ENCODE measurements at places on chromosomes 16 and 17.

DNA sequence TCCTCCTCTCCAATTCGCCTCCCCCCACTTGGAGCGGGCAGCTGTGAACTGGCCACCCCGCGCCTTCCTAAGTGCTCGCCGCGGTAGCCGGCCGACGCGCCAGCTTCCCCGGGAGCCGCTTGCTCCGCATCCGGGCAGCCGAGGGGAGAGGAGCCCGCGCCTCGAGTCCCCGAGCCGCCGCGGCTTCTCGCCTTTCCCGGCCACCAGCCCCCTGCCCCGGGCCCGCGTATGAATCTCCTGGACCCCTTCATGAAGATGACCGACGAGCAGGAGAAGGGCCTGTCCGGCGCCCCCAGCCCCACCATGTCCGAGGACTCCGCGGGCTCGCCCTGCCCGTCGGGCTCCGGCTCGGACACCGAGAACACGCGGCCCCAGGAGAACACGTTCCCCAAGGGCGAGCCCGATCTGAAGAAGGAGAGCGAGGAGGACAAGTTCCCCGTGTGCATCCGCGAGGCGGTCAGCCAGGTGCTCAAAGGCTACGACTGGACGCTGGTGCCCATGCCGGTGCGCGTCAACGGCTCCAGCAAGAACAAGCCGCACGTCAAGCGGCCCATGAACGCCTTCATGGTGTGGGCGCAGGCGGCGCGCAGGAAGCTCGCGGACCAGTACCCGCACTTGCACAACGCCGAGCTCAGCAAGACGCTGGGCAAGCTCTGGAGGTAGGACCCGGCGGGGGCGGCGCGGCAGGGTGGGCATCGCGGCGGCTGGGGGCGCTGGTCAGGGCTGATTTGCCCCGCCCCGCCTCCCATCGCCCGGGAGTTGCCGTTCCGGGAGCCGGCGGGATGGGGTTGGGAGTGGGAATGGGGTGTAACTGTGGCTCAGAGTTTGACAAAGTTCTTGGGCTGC, 567 bp downstream of the SOX9 start:
- DNase-seq: no peak

DNA sequence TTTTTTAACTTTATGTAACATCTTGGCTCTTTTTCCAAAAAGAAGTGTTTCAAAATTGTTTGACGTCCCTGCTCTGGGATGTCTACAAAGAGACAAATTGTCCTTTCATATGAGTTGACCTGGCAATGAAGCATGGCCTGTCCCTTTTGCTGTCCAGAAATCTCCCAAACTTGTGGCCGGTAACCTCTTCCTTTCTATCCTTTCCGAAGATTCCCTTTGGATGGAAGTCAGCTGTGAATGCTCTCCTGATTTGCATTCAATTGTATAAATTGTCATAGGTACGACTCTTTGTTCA, 40.9 kb upstream of the FAM20A start:
- no peak for DNase-seq

DNA sequence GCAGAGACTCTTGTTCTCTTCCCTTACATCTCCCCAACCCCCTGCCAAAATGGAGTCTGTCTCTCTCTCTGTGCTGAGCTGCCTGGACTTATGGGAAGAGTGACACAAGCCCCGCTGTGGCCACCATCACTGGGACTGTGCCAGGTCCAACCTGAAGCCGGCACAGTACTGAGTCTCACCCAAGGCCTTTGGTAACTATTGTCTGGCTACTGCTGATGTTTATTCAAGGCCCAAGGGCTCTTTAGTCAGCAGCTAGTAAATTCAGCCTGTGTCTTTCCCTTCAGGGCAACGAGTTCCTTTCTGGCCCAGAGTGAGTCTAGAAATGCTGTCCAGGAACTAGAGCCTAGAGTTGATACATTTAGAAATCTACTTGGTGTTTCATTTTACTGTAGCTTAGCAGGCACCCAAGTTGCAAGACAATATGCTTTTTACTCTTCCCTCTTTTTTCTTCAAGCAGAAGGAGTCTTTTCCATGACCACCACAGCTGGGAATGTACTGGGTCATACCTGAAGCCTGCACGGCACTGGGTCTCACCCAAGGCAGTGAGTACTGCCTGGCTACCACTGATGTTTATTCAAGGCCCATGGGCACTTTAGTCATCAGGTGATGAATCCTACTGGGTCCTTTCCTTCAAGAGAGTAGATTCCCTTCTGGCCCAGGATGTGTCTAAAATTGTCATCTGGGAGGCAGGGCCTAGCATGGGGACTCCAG, 17.7 kb downstream of the EFCAB5 start:
- no peak for DNase-seq

DNA sequence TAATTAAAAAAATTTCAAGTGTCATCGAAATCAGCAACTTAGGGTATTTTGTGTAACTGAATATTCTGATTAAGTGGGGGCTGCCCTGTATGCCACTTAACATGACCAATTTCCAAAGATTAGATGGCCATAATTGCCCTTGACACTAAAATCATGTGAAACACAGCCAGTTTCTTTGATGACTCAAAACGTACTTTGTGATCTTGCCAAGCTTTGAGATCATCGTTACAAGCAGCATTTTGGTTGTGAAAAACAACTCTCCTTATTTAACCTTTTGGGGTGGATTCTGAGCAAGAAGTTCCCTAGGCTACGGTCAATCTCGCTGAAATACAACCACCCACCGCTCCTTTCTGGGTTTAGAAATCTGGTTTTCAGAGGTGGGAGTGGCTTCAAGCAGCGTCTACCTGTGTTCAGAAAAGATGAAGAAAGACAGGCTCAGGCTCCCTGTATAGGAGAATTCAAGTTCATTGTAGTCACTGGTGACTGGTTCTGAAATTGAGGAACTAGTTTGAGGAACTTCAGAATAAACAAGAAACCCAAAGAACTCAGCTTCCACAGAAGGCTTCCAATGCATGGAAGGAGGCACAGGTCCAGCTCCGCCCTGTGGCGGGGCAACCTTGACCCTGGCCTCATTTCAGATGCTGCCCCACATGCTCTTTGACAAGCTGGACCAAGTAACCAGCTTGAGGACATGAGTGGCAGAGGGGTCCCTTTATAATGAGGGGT, 9.4 kb downstream of the MAP3K14 start:
- DNase-seq: peak; percentile 66

- DNase-seq: no peak
These were observed 19.0 kb downstream of the C16orf96 start for GRCh38 chr16:4574919-4575705.

DNA sequence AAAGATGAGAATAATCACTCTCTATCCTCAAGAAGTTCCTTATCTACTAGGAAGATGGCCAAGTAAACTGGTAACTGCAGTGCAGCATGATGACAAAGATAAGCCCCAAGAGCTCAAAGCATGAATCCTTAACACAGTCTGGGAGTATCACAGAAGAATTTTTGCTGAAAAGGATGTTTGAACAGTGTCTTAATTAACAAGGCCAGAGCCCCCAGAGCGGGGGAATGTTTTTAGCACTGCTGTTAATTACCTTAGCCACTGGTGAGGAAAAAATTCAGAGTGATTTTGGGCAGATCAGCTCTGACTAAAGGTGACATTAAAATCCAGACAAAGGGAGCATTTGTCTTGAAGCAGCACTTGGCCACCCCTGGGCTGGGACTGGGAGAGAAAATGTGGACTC, 30.1 kb downstream of the ADAMTS18 start:
- no peak for DNase-seq

Measured in AG09319 (cell line).